8988T (cell line): ENCODE measurements at places on chromosomes 12 and 14.

- no peak for DNase-seq
Observed at GRCh38 chr14:78240567-78240966, 70.4 kb downstream of the NRXN3 start.

GRCh38 chr12:51028126-51028812 is 2.1 kb upstream of the SLC11A2 start:
- no peak for DNase-seq

DNA sequence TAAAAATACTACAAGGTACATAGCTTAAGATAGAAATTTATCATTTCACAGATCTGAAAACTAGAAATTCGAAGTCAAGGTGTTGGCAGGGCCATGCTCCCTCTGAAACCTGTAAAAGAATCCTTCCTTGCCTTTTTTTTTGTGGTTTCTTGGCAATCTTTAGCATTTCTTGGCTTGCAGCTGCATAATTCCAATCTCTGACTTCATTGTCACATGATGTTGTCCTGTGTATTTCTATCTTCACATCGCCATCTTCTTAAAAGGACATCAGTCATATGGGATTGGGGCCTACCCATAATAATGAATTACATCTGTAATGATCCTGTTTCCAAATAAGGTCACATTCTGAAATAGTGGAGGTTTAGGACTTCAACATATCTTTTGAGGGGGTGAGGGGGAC is 250.4 kb downstream of the TMTC2 start:
- no peak for DNase-seq

- DNase-seq: no peak
Observed at GRCh38 chr12:91877022-91877421, 268.6 kb downstream of the BTG1 start.

- DNase-seq: no peak
Observed at GRCh38 chr14:84087986-84088531, 1441.9 kb upstream of the FLRT2 start.

DNA sequence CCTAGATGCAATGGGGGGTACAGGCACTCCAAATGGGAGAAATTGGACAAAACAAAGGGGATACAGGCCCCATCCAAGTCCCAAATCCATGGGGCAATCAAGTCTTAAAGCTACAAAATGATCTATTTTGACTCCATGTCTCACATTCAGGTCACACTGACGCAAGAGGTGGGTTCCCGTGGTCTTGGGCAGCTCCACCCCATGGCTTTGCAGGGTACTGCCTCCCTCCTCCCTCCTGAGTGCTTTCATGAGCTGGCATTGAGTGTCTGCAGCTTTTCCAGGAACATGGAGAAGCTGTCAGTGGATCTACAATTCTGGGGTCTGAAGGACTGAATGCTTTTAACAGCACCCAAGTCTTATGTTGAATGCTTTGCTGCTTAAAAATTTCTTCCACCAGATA is 274.5 kb upstream of the LRIG3 start:
- no peak for DNase-seq

DNA sequence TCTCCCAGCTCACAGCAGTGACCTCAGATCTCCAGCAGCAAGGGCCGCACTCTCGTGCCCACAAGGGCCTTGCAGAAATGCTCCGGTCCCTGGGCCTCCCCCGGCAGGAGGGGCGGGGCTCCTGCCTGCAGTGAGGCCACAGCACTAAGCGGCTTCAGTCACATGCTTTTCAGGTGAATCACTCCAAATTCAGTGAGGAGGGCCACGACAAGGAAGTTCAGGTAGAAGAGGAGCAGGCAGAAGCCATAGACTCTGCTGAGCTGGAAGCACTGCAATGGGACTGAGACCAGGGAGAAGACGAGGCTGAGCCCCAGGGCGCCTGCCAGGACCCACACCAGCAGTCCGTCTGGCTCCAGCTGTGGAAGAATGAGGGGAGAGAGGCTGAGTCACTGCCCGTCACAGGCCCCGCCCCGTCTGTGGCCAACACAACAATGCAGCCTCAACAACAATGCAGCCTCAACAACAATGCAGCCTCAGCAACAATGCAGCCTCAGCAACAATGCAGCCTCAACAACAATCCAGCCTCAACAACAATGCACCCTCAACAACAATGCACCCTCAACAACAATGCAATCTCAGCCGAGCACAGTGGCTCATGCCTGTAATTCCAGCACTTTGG is 35.2 kb downstream of the SLC8B1 start:
- peak; percentile 96 for DNase-seq

- DNase-seq: no peak
Observed at GRCh38 chr12:39586816-39587215, 32.8 kb downstream of the ABCD2 start.

DNA sequence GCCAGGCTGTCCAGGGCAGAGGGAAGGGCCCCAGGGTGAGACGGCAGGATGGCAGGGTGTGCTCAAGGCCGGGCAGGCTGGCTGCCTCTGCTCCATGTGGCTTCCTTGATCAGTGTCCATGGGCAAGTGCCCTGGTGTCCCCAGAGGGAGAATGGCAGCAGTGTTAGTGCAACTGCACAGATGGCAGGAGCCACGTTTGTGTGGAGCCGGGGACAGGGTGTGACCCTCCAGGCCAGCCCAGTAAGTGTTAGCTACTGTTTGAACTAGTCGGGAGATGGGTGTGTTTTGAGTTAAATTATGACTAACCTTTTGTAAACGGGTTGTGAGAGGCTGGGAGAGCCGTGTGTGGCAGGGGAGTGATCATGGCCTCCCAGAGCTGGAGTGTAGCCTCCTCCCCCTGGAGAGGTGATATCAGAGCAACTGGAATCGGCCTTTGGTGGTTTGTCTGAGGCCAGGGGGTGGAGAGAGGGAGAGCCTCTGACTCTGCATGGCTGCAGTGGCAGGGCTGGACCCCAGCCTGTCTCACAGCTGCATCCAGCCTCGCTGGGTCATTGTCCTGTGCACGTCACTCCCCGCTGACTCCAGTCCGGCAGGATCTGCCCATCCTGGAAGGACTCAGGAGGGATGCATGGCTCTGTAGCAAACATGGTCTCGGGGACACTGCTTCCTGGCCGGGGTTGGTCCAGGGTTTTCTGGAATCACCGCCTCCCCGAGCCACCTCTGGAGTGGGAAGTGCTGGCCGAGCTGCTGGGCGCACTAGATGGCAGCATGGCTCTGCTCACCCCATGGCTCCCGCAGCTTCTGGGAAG is 27.8 kb downstream of the AACS start:
- DNase-seq: no peak

- DNase-seq: no peak
Observed at GRCh38 chr12:131101703-131102492, 148.2 kb downstream of the ADGRD1 start.
